ENCODE measurements at places on chromosomes 12 and 14. TPM values are rescaled to one million over a fixed set of nuclear protein-coding genes. Genes with fewer than 3 reads are reported as not detected.

Gene TAS2R31
- total RNA-seq, result 1.1 TPM

- no peak for DNase-seq
Observed at GRCh38 chr14:32666308-32666707, 272.4 kb upstream of the NPAS3 start.

DNA sequence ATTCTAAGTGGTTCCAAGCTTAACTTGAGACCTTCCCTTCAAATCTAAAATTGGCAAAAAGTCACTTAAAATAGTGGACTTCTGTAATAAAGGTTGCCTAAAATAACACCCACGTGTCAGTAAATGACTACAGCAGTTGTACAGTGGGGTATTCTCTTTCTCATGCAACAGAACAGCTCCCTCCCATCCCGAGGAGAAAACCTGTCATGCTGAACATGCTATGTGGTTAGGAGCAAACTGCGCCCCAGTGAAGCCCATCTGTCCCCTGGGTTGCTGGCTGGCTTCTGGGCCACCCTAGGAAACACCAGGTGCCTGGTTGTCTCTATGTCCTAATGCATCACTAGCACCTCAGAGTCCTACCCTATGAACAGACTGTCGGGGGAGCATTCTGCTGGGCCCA lies 2.7 kb downstream of the BTBD6 start:
- DNase-seq, result no peak

DNA sequence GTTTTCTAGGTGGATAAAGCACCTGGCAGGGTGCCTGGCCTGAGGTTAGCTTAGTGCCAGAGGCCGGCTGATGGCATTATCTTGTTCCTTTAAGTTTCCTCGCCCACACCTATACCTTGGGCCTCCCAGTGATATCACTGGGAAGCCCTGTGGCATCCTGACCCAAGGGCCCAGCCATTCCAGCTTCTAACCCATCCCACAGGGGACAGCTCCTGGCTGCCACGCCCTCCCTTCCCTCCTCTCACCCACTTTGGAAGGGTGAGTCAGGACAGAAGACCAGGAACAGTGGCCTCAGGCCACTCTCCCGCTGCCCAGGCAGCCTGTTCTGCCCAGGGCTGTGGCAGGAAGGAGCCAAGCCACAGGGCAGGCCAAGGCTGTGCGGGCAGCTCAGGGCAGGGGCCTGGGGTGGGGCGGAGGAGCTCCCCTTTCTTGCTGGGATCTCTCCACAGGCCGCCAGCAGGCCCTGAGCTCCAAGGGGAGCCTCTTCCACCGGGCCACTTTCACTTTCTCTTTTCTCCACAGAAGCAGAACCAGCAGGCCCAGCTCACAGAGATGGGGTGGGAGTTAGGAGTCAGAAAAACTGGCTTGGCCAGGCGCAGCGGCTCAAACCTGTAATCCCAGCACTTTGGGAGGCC lies 75.1 kb downstream of the IRF2BPL start:
- peak; percentile 82 for DNase-seq

- no peak for DNase-seq
Observed at GRCh38 chr14:55353686-55354467, 57.8 kb downstream of the ATG14 start.

DNA sequence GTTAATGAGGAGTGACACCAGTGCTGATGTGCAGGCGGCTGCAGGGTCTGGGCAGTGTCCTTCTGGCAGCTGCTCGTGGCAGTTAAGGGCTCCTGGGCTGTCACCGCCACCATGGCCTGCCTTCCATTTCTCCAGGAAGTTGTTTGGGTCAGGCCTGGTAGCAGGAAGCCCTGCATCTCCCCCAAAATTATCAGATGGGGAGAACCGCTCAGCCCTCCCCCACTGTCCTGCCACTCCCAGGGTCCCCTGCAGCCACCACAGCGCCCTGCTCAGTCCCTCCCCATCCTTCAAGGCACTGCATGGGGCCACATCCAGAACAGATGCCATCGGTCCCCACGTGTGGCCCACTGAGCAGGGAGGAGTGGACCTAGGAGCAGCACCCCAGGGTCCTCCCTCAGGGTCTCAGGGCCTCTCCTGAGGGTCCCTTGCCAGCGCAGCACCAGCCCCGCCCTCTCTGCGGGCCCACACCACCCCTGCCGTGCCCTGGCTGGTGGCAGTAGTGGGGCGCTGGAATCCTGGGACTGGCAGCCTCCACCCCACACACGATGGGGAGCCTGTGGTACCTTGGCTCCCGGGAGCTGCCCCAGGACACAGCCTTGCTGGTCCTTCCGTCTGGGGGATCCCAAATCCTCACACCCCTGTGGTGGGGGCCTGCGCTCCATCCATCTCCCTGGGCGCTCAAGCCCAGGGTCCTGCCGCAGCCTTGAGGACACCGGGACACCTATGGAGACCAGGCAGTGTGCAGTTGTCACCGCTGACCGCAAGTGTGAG lies 10.3 kb upstream of the AMN start:
- DNase-seq, result no peak

DNA sequence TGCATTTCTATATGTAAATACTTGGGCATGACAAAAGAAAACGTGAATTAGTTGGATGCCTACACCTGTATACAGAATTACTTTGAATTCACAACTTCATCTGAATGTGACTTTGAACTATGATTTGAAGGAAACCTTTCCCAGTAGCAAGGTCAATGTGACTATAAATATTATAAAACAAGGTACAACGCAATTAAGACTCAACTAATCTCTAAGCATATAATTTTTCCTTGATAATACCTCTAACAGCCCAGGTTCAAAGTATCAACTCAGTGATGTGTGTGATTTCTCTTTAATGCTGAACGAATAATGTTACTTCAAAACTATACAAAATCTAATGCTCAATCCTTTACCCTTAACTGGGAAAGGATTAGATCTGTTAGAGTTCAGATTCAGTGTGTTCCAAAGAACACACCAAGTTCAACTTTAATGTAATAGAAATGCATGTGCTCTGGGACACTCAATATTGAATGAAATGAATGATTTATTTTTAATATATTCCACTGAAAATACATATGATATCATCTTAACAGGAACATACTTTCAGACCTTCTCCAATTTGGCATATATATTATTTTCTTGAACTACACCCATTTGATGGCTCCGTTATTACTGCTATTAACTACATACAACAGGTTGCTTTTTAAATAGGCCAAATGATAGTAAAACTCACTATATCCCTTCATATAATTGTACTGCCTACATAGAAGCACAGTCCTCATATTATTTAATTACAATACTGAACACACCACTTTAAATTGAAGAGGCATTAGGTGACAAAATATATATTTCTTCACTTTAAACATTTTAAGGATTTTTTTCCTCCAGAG lies 40.1 kb upstream of the MTERF2 start:
- no peak for DNase-seq

GRCh38 chr14:80762641-80763228 lies 178.8 kb downstream of the CEP128 start:
- no peak for DNase-seq

All from lung microvascular endothelial cell (primary cell).